NCI-H2107 (cell line): ENCODE measurements at places on chromosomes 1 and 21.

DNA sequence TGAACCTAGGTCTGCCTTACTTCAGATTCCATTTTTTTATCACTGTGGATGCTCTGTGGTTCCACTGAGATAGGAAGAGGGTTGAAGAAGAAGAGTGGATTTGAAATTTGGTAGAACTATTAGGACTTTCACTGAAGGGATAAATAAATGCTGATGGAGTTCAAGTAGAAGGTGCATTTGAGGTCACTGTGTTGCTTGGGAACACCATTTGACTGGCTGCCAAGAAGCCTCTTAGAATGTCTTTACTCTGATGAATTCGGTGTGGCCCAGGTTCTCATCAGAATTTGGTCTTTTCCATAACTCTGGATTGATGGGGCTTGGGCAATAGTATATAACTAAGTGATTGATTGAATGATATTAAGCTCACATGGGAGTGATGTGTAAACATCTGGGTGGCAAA, 11.9 kb downstream of the XPR1 start:
- DNase-seq, result peak; percentile 9

DNA sequence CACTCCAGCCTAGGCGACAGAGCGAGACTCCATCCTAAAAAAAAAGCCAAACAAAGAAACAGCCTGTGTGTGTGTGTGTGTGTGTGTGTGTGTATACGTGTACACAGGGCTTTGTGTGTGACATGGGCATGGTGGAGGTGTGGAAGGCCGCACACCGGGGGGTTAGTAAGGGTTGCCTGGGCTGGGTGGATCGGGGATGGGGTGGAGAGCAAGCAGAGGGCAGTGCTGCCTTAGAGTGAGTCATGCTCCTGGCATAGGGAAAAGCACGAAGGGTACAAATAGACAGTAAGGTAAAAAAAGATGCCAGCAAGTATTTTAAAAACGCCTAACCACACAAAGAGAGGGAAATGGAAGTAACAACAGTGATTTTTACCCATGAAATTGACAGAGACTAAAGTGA, 6.2 kb downstream of the PRMT2 start:
- DNase-seq, result no peak

DNA sequence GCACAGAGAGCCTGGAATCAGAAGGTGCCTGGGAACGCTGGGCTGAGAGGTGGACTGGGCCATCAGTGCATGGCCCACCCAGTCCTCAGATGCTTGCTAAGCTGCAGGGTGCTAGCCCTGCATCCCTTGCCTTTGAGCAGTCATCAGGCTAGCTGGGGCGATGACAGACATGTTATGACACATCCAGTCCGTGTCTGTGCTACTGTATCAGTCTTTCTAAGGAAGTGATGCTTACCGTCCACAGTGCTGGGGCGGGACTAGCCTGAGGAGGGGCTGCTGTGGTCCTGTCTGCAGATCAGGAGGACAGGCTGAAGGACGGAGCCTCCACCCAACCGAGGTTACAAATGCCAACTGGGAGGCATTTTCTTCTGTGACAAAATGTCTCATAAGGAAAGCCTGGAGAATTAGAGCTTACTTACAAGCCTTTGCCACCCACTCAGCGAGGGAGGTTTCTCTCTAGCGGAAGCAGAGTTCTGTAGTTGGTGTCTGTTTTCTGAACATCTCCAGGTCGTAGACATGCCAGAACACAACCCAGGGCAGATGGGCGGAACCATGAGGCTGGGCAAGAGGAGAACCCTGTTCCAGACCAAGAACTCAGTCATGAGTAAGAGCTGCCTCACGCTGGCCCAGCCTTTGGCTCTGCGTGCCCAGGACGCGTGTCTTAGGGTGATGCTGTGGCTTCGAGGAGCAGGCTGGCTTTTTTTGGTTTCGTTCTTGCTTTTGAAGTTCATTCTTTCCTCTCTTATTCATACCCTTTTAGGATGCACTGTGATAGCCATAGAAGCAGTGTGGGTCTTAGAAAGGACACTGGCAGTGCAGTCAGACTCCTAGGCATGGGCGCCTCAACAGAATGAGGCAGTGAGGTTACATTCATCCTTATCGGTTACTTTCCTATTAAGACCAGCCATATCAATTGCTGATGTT, 14.3 kb downstream of the SLFNL1 start:
- DNase-seq, result no peak

DNA sequence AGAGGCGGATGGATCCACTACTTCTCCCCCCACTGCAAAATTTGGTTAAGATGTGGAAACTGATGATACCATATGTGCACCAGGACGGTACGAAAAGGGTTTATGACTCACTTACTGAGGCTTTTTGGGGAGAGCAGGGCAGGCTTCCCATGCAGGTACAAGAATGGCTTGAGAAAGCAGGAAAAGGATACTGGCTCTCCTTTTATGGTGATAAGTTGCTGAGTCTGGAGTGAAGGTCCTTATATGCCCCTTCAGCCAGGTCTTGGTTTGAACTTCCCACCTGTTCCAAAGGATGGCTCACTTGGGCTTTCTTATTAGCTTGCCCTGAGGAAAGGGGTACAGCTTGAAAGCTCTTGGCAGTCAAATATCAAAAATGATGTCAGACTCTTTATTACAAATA, 23.1 kb downstream of the MPZL1 start:
- no peak for DNase-seq

DNA sequence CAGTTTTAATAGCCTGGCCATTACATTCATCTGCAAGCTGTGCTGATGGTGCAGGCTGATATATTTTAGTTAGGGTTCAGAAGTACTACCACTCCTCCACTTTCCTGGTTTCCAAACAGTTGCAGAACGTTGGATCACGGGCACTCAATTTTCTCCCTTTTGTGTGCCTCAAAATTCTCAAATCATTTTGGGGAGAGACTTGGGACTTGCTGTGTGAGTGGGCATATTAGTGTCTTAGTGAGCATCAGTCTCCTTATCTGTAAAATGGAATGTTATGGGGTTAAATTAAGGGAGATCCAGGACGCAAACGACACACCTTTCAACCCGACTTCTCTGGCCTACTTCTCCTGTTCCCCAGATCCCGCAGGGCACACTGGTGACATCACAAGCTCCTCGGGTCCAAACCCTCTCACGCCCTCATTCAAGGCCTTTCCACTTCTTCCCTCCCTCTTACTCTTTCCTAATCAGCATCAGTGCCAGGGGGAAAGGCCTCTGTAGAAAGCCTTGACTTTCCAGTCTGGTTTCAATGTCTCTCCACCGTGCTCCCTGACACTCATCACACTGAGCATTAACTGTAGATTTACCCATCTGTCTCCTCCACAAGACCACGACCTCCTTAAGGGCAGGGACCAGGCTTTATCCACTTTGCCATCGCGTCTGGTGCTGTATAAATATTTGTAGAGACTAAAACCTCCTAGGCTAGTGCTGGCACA, 1.2 kb downstream of the PIGP start:
- DNase-seq, result peak; percentile 49

- DNase-seq, result no peak
Observed at GRCh38 chr1:40244138-40244744, 3.5 kb upstream of the TMCO2 start.

GRCh38 chr1:9129266-9130041, 552 bp upstream of the GPR157 start:
- no peak for DNase-seq
